ENCODE measurements at places on chromosomes 12 and 14.

DNA sequence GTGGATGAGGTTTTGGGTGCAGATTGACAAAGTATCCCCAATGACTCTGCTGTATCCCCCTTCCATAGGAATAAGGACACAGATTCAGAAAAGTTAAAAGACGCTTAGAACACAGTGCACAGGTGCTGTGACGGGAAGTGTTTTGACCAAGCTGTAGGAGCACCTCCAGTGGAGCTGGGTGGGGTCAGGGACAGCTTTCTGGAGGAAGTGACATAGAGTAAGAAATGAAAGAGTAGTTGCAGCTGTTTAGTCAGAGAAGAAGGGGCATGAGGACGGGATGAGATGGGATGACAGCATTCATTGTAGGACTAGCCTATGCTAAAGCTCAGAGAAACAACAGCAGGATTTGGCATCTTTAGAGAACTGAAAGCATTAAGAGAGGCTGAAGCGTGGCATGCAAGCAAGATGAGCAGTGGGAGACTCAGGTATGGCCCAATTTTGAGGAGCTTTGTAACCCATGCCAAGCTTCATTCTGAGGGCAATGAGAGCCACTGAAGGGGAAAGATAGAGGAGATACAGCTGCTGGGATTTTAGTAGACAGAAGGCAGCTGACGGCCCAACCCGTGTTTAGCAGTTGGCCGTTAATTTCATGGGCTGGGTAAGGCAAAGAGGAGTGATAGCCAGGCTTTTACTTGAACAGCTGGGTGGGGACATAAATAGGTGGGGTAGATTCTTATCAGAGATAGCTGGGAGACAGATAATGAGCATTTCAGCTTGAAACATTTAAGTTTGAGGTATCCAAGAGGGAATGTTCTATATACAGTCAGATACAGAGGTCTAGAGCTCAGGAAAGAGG lies 131.8 kb upstream of the KRAS start:
- DNase-seq, result no peak

- DNase-seq, result no peak
These were observed 156.9 kb downstream of the CAND1 start for GRCh38 chr12:67426067-67426466.

- no peak for DNase-seq
These were observed 82.7 kb upstream of the OTX2 start for GRCh38 chr14:56892959-56893358.

DNA sequence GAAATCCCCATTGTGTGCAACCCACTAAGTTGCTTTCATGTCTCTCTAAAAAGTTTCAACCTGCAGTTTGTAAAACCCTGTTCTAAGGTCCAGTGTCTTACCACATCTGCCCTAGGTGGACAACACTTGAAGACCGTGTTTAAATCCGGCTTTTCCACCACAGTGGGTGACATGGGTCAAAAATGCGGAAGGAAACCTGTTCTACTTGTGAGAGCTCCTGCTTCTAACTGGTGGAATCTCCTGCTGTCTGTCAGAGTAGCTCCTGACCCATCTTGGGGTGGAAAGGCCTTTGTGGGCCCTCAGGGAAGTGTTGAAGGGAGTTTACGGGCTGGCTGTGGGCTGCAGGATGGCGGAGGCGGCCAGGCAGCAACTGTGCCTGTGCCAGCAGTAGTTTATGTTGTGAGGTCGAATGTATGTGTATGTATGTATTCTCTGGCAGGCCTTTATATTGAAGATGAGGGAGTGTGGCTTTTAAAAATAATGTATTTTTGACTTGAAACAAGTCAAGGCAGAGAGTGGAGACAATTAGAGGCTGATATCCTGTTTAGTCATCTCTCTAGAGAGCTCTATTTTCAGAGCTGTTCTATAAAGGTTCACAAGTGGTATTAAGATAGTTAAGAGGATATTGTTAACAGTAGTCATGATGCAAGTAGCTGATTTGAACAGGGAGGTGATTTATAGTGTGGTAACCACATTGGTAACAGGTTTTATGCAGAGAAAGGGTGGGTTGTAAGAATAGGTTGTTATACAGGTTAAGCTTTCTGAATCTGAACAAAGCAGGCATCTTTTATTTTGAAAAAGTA lies 67.0 kb downstream of the PRKCH start:
- no peak for DNase-seq

GRCh38 chr12:97594236-97595088 lies 131.9 kb downstream of the RMST start:
- no peak for DNase-seq

All from vagina (tissue), 2 donors.